ENCODE measurements at places on chromosomes 12 and 14. TPM values are rescaled to one million over a fixed set of nuclear protein-coding genes. Genes with fewer than 3 reads are reported as not detected.

Gene P3H3
- total RNA-seq = 72.4 TPM

Gene C1S
- total RNA-seq = 1,549 TPM

Gene CCDC60
- total RNA-seq = not detected

DNA sequence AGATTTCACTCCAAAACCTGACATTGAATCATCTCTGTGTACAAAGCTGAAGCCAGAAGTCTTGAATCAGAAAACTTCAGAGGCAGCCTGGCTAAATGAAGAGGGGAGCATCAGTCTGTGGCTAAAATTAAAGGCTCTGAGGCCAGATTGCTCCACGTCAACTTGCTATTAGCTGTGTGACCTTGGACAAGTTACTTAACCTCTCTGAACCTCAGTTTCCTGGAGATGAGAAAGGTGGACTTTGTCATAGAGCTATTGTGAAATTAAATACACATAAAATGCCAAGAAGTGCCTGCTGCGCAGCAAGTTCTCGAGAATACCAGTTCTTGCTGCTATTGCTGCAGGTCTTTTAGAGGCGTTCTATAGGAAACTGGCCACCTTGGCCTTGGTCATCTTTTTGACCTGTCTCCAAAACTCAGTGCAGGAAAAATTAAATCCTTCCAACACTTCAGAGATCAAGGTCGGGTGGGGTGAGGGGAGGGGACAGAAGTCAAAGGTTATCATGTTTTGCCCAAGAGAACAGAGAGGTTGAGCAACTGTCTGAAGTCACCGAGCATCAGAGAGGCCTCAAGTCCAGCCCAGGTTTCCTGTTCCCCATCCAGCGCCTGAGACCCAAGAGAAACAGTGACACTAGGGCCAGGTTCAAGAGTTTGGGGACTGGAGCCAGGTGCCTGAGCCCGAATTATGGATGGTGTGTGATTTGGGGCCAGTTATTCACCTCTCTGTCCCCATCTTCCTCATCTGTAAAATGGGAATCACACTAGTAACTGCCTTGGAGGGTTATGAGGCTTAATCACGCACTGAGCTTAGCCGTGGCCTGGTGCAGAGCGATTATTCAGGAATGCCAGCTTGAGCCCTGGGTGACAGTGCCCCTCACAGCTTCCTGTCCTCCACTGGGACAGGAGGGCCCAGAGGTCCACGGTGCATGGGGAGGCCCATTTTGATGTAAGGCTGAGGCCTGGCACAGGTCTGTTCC, 1.1 kb downstream of the SERPINA1 start:
- no peak for DNase-seq

Gene SLC5A8
- not detected for total RNA-seq

GRCh38 chr12:106682594-106683234, 91.8 kb upstream of the RIC8B start:
- DNase-seq = peak; percentile 20

GRCh38 chr14:76307786-76308780, 67.9 kb upstream of the ESRRB start:
- DNase-seq = no peak

DNA sequence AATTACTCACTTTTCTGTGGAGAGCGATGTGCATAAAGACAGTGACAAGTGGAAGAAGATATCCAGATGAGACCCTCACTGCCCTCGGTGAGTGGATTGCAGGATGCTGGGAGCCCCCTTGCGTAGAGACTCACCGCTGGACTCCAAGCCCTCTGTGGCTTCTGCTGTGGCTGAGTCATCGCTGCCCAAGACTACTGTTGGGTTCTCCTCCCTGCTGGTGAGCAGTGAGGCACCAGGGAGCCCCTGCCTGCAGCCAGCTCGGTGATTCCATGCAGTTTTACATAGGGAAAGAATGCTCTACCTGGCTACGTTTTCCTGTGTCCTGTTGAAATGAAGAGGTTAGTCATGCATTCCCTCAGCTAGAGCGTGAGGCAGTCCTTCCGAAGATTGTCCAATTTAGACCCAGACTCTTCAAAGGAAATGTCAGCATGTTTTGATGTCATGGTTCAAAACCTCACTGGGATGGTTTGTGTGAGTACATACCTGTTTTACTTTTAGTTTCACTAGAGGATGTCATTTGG, 28.2 kb downstream of the TRAF3 start:
- DNase-seq = peak; percentile 85

DNA sequence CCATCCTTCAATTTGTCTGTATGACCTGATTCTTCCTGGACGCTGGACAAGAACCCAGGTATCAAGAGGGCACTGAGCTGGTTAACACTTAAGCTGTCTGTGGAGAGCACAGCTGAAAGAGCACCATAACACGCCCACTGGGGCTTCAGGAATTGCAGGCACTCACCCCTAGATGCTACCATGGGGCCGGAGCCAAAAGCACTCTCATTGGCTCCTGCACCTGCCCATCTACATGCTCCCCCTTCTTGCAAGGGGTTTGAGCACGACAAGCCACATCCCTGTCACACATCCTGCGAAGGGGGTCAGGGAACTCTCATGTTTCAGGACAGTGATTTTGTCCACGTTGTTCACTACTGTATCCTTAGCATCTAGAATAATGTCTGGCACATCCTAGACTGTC, 35.1 kb upstream of the TBC1D15 start:
- no peak for DNase-seq

Gene ARHGEF25
- total RNA-seq = 40.0 TPM

GRCh38 chr12:11183011-11183410, 3.7 kb downstream of the TAS2R42 start:
- no peak for DNase-seq

DNA sequence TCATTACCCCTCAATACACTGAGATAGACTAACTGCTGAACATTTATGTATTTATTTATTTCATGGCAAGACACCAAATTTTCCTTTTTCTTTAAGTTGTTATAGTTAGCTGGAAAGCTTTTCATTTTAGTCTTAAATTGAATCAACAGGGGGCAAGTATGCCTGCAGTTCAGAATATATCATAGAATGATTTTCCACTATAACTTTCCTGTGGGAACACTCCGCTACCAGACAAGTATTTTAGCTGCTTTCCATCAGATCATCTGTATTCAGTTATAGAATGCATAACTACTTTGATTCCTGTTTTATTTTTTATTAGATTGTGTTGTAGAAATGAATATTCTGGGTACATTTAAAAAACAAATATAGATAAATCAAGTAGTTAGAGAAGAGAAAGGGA, 102.0 kb downstream of the SLC6A15 start:
- DNase-seq = no peak

- no peak for DNase-seq
These were observed 4.1 kb upstream of the PCNX4 start for GRCh38 chr14:60087668-60088067.

DNA sequence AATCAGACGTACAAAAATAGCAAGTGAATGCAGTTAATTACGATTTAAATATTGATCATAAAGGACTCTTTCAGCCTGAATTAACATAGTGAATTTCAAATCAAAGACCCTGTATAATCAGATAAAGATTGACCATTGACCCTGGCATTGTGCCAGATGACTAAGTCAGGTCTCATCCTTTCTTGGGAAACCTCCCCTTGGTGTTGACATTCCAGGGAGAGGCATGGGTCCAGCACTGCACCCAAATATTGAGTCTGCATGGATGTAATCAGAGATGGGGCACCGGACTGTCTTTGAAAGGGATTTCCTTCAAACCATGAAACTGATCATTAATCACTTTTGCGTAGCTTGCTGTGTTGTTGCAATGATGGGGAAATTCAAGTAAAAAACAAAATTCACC, 1138.2 kb downstream of the BCL11B start:
- no peak for DNase-seq

Gene KRT71
- not detected for total RNA-seq

DNA sequence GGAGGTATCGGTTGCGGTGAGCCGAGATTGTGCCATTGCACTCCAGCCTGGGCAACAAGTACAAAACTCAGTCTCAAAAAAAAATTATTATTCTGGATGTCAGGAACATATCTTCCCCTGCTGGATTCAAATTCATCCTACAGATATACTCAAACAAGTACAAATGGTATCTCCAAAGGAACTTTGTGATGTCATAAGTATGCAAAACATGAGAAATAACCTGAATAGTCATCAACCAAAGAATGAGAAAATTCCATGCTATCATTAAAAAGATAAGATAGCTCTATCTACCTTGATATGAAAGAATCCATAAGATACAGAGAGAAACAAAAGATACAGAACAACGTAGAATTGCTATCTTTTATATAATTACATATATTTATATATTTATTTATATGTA, 67.7 kb downstream of the EEA1 start:
- DNase-seq = peak; percentile 41

DNA sequence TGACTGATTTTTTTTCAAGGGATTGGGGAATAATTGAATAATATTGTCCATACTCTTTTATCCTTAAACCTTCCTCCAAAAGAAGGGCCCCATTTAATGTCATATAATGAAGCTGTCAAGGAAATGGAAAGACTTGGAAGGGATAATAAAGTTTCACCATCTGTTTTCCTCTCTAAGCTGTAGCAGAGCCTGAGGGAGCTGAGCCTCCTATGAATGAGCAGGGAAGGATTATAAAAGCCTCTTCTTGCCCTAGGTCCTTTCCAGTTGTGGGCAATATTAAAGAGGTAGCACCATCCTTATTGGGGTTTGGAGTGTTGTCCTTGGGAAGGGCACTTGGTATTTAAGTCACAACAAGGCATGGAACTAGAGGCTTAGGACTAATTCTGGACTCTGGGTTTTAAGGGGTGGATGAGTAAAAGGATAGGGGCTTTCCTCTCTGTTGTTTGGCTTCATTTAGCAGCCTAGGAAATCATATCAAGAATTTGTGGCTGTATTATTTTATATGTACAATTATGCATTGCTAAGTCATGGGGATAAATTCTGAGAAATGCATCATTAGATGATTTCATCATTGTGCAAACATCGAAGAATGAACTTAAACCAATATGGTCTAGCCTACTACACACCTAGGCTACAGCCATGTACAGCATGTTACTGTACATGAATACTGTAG, 408.5 kb upstream of the DCN start:
- DNase-seq = no peak
